ENCODE measurements at places on chromosomes 12 and 14. TPM values are rescaled to one million over a fixed set of nuclear protein-coding genes. Genes with fewer than 3 reads are reported as not detected.

The LRP1 gene
- total RNA-seq: 1.4 TPM

DNA sequence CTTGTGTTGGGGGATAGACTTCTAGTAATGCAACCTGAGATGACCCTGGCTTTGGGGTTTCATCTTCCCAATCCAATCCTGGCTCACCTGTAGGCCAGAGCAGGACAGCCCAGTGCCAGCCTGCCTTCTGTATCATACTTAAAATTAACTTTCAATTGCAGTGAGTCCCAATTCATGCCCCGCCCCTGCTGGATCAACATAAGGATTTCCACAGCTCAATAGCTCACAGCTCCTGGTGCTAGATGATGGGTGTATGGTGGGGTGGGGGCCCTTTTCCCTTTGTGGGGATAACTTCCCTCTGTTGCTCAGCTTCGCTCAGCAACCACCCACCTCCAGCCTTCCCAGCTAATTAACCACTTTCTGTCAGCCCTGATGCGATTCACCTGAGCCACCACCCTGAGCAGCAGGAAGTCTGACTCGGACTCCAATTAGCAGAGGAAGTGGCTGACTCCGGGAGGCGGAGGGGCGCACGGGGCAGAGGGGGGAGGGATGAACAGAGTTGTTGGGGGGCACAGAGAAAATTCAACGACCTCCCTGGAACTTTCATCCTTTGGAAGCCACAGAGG, 24.3 kb upstream of the CHGA start:
- DNase-seq: peak; percentile 37

- DNase-seq: no peak
Observed at GRCh38 chr14:88359500-88359899, 26.0 kb upstream of the SPATA7 start.

- no peak for DNase-seq
Observed at GRCh38 chr12:40216516-40217288, 8.1 kb upstream of the LRRK2 start.

DNA sequence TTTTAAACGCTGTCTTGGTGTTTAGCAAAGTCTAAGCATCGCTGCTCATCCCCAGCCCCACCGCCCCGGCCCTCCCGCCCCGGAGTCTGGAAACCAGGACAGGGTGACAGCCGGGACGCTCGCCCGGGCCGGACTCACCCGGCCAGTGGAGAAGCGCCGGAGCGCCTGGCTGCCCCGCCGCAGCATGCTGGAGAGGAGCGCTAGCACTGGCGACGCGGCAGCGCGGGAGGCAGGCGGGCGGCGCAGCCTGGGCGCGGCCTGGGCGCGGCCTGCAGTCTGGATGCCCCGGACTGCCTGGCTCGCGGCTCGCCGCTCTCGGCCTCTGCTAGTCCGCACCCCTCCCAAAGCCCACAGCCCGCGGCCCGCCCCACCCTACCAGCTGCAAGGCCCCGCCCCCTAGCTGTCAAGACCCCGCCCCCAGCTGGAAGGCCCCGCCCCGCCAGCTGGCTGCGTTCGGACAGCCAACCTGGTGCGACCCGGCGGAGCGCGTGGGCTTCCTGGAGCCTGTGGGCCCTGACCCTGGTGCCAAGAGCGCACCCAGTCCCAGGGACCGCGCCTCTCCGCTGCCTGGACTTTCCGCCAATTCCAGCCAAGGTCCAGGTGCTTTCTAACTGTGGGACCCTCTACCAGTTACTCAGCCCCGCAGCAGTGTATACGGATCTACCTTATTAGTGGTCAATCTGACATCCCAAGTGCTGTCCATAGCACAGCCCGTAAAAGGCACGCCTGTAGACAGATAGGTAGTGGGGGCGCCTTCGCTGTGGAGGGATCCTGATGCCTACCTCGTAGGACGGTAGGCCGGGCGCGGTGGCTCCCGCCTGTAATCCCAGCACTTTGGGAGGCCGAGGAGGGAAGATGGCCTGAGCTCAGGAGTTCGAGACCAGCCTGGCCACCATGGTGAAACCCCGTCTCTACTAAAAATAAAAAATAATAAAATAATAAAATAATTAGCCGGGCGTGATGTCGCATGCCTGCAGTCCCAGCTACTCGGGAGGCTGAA, at the start of gene ALDH1L2:
TSS of gene ALDH1L2 (minus strand) at position 208 of the 1,000 bp plus-strand sequence. CDS start at position 186, 22 bp downstream.
- DNase-seq: peak; percentile 76

DNA sequence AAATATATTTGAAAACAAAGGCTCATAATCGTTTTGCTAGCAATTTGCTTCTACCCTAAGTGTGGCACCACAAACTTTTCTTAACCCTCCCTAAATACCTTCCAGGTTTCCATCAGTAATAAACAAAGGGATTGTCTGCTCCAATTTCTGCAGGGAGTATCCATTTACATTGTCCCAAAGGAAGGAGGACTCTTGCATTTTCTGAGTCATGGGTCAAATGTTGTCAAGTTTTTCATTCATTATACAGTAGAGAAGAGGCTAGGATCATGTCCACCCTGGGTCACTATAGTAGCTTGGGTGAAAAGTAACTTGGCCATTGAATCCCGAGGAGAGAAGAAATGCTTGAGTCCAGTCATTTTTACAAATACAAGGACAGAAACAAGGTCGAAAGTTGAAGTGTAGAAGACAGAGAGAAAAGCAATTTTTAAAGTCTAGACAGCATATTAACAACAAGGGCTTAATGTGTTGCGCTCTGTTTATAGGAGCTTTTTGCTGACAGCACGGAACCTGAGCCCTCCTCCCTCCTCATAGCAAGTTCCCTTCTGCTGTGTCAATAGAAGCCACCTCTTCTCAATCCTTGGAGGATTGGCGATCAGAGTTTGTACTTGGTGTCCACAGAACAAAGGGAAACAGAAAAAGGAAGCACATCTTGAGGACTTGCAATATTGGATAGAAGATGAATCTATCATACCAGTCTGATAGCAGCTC, 53.1 kb downstream of the TMEM30B start:
- no peak for DNase-seq

The MGP gene
- total RNA-seq: not detected
